IPS DF 19.7 (cell line): ENCODE measurements at places on chromosomes 12 and 14.

- no peak for DNase-seq
Measured at GRCh38 chr14:25110106-25110505, 60.2 kb upstream of the STXBP6 start.

DNA sequence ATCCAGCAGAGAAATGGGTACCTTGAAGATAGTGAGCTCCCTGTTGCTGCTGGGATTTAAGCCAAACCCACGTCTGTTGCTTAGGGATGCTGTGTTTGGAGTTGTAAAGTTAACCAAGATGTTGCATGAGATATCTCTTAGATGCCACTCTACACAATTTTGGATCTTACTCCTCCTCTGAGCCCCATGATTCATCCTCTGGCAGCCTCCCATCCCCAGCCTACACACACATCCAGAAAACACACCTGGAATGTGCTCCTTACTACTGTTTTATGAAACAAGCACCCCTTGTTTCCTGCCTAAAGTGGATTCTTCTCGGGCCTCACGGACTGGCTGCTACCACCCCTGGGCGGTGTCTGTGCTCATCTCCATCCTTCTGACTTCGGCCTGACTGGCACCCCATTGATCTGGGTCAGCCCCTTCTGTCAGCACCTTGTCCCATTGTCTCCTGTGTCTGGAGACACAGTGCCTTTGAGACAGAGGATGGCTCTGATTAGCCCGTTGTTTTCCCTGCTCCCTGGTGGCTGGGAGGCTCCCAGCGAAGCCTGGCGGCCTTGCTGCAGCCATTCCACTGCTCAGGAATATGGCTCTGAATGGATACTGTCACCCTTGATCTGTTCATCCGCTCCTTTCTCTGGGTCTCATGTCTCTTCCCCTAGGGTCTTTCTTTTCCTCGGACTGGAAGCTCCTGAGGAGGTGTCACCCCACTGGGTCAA, 24.3 kb downstream of the TSPAN9 start:
- no peak for DNase-seq

GRCh38 chr12:41794336-41794735, 350.3 kb downstream of the GXYLT1 start:
- DNase-seq, result no peak

DNA sequence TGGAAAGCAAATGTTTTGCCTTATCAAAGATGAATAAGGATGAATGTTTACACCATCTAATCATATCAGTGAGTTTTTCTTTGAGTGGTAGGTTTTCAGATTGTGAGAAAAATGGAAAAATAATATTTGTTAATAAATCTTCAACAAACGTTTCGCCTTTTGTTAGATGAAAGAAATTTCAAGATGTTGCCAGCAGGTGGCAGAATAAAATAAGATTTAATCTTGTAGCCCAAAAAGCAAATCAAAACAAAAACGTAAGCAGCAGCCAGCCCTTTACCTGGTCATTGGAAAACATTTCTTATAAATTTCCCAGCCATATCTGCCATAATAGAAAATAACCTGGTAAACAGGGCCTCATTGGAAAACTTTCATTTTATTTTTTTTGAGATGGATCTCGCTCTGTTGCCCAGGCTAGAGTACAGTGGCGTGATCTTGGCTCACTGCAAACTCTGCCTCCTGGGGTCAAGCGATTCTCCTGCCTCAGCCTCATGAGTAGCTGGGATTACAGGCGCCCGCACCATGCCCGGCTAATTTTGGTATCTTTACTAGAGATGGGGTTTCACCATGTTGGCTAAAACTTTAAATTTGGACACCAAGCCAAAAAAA, 15.4 kb upstream of the TMEM120B start:
- DNase-seq, result no peak

GRCh38 chr12:115444346-115444745, 760.4 kb upstream of the TBX3 start:
- no peak for DNase-seq

GRCh38 chr12:120677765-120678473, 9.0 kb upstream of the MLEC start:
- DNase-seq, result no peak

DNA sequence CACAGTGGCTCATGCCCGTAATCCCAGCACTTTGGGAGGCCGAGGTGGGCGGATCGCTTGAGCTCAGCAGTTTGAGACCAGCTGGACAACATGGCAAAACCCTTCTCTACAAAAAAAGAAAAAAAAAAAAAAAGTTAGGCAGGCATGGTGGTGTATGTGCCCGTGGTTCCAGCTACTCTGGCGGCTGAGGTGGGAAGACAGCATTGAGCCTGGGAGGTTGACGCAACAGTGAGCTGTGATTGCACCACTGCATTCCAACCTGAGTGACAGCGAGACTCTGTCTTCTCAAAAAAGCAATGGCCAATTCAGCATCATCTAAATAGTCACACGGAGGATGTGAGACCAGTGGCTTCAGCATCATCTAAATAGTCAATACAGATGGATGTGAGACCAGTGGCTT, 10.4 kb upstream of the SAMD4A start:
- DNase-seq, result no peak

DNA sequence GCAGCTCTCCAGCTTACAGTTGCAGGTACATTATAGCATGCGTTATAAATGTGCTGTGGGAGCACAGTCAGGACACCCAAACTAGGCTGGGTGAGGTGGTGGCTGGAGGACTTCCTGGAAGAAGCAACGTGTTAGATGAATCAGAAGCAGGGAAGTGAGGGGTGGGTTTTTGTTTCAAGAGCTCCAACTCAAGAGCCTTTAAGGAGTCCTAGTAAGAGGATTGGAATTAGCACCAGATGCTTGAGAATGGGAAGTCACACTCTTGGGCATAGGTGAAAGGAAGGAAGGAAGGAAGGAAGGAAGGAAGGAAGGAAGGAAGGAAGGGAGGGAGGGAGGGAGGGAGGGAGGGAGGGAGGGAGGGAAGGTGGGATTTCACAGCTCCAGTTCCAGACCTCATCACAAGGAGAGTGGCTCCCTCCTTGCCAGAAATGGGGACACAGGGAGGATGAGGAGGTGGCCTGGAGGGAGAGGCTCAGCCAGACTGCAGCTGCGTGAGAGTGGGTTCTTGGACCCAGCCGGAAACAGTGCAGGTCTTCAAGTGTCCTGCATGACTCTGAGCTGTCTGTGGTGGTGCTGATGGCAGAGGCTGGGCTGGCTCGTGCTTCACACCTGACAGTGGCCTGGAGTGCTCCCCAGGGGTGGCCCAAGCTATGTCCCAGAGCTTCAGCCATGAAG, 115.7 kb upstream of the GSC start:
- no peak for DNase-seq

GRCh38 chr12:106423291-106423690, 65.7 kb downstream of the POLR3B start:
- DNase-seq, result no peak

DNA sequence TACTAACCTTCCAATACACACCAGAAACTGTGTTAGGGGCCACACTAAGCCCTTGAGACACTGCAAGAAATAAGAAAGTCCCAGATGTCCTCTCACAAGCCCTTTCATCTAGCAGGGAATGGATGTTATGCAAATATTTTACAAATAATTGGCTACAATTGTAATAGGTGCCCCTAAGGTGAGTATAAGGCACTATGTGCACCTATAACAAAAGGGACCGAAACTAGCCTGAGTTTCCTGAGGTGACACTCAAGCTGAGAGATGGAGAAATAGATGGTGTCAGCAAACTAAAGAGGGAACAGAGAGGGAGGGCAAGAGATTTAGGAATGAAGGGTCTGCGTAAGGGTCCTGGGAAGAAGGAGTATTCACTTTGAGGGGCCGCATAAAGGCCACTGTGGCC, 212.6 kb downstream of the TTC8 start:
- no peak for DNase-seq

DNA sequence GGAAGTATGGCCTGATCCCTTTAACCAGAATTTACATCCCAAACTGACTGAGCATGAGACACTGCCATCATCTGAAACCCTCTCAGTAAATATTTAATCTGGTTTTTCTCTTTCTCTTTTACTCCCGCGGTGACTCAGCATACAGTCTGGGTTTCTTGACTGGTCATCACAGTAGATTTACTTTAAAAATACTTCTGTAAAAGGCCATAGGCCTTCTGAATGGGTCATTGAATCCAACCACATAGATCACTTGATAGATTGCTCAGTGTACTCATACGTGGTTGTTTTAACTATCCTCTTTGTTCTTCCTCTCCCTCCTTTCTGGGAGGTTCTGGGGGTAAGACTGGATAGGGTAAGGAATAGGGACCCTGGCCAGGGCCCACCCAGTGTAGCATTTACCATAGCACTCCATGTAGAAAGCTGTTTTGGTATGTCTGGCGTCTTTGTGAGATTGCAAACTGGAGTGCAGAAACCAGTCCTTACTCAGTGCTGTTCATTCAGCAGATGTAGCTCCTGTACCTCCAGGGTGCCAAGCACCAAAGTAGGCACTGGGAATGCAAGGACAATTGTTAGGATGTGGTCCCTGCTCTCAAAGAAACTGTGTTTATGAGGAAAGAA, 165.7 kb downstream of the SRGAP1 start:
- no peak for DNase-seq

DNA sequence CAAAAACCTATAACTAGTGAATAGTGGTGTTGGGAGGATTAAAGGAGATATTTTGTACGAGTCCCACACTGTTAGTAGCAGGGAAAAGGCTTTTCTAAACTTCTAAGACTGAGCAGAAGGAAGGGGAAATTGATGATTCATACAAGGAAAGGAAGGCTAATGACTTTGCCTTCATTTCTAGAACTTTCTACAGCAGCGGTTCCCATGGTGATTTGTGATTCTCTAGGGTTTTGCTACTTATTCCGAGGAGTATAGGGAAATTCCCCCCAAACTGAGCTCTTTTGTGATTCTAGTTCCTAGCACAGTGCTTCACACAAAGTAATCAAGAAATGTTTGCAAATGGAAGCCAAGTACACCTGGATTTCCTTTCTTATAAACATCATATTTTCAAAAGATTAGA, 23.8 kb upstream of the PWP1 start:
- DNase-seq, result no peak

- no peak for DNase-seq
Measured at GRCh38 chr14:76434220-76434619, 58.3 kb downstream of the ESRRB start.

DNA sequence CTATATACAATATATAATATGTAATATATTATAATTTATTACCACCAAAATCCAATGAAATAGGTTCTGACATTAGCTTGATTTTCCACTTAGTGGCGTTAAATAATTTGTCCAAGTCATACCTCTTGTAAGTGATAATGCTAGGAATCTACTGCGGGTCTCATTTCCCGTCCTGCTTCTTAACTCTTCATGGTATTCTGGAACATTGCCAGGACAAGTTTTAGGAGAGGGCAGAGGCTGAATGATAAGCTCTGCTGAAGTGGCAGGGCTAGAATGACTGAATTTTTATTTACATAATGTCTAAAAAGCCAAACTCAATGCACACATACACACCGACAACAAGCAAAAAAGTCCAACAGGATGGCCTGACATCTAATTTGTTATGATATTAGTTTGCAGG, 70.4 kb upstream of the PTPRQ start:
- no peak for DNase-seq

- no peak for DNase-seq
Measured at GRCh38 chr12:66905201-66905600, 226.3 kb upstream of the GRIP1 start.

DNA sequence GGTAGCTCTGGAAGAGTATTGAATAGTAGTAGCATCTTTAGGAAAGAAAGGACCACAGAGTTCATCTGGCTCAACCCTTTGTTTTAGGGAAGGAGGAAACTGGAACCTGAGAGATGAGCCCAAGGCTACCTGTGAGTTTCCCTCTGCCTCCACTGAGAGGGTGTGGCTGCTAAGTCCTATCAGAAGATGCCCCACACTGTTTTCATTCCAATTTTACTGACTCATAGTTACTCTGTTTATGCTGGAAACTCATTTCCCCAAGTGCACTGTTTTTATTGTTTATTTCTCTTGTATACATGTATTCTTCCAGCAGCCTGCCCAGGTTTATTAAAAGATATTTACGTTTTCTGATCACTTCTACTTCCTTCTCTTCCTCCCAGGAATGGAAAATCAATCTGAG, 127.4 kb upstream of the ARHGAP5 start:
- DNase-seq, result no peak

DNA sequence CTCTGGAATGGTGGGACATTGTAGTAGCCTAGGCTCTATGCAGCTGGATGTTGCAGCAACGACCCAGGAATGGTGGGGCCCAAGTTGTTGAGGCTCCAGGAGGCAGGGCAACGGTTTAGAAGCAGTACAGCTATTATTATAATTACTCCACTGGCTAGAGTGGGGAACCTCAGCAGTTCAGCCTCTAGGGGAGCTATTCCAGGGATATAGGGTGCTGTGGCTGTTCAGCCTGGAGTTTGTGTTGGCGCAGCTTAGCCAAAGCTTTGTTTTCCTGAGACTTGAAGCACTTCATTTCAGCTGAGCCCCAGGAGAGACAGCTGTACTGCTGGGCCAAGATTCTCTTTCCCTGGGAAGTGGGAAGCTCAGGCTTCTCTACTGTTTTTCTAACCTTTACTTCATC, 1023.0 kb upstream of the ATXN7L3B start:
- peak; percentile 45 for DNase-seq
